ENCODE measurements at places on chromosomes 5 and 9.

GRCh38 chr9:121884057-121884541 is 209.0 kb downstream of the TTLL11 start:
- DNase-seq: no peak

GRCh38 chr5:29150840-29151239 is 2042.6 kb upstream of the CDH6 start:
- no peak for DNase-seq

GRCh38 chr5:101473483-101473882 is 570.4 kb upstream of the ST8SIA4 start:
- DNase-seq: no peak

- no peak for DNase-seq
These were observed 117.0 kb downstream of the PIK3R1 start for GRCh38 chr5:68332556-68332955.

- DNase-seq: no peak
These were observed 450.9 kb downstream of the CCDC171 start for GRCh38 chr9:16003785-16004184.

GRCh38 chr5:77635067-77635916 is 3.2 kb downstream of the OTP start:
- DNase-seq: no peak
